ENCODE measurements at places on chromosomes 5 and 9.

DNA sequence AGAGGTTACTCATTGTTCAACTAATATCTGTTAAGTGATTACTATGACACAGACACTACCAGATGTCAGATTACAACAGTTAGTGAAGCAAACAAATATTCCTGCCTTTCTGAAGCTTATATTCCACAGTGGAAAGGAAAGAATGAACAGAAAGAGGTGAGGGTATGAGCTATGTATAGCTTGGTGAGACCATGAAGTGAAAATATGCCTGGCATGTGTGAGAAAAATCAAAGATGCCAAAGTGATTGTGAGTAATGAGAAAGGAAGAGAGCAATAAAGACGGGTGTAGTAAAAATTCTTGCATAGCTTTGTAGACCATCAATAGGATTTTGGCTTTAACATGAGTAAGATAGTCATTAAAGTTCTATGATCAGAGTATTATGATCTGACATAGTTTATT is 734.5 kb upstream of the NUDT12 start:
- DNase-seq: no peak

- DNase-seq: no peak
Measured at GRCh38 chr9:130845901-130846481, 10.9 kb downstream of the ABL1 start.

- DNase-seq: no peak
Measured at GRCh38 chr9:108950168-108950567, 16.0 kb downstream of the ABITRAM start.

- DNase-seq: peak; percentile 38
Measured at GRCh38 chr9:120701248-120701647, 13.0 kb downstream of the MEGF9 start.

DNA sequence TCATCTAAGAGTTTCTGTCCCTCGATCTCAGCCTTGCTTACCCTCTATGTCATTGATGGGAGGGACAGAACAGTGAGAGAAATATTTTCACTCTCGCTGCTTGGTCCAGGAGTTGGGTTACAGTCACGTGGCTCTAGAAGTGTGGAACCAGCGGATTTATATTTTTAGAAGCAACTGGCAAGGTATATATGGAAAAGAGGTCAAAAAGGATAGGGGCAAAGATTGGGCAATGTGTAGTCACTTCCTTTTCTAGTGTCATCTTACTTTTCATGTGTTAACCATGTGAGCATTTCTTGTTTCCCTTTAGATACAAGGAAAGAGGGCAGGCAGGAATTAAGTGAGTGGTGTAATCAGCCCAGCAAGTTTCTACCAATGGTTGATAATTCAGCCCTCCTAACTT is 111.5 kb upstream of the ZNF366 start:
- no peak for DNase-seq

- no peak for DNase-seq
Measured at GRCh38 chr9:93486268-93486667, 32.9 kb upstream of the FAM120AOS start.

- DNase-seq: no peak
Measured at GRCh38 chr5:2538169-2538568, 213.3 kb downstream of the IRX2 start.

GRCh38 chr9:137076636-137077009 is 694 bp upstream of the UAP1L1 start:
- no peak for DNase-seq

GRCh38 chr9:96050048-96050860 is 174.8 kb downstream of the ERCC6L2 start:
- no peak for DNase-seq

DNA sequence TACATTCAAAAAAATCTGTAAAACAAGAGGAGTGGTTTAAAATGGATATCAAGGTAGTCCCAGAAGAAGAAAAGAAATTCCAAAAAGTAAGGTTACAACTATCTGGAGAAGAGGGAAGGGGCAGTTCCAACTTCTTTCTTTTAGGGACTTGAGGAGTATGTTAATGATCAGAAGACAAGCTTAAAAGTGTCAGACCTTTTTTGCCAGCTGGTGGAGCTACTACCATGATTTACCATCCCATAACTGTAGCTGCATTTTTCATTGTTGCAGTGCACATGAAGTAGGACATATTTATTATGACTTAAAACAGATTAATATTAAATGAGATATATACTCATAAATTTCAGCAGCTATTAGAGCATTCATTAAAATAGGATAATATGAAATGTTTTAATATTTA is 158.5 kb upstream of the RGS7BP start:
- DNase-seq: no peak

All from NCI-H446 (cell line).